Fibroblast of villous mesenchyme (primary cell): ENCODE measurements at places on chromosomes 1 and 21. TPM values are rescaled to one million over a fixed set of nuclear protein-coding genes. Genes with fewer than 3 reads are reported as not detected.

DNA sequence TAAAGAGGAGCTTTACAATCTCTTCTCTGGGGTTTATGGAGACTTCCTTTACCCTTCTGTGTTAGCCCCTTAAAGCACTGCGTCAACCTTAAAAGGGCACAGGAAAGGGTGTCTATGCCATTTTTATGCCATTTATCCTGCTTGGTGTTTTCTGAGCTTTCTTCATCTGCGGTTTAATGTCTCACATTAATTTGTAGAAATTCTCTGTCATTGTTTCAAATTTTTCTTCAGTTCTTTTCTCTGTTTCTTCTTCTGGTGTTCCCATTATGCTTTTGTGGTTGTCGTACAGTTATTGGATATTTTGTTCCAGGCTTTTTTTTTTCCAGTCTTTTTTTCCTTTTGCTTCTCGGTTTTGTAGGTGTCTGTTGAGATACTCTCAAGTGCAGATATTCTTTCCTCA is 107.9 kb downstream of the OSBPL9 start:
- no peak for DNase-seq

- DNase-seq = no peak
Observed at GRCh38 chr1:43605766-43606165, 44.2 kb upstream of the KDM4A start.

DNA sequence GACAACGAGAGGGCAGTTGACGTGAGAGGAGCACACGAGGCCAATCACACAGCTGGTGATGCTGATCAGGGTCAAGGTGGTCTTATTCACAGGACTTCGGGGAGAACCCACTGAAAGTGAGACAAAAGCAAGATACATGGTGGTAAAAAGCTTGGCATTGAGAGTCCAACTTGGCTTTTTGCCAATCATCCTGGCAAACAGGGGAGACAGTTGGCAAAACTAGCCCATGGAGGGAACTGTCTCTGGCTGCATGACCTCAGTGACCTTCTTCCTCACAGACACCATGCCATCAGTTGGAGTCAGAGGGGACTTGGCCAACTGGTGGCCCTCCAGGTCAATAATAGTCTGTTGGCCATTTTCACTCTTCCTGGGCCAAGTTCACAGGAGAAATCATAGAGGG is 139.9 kb downstream of the ASTN1 start:
- DNase-seq = no peak

The C1QC gene
- not detected in 2 replicates for total RNA-seq

GRCh38 chr1:229180161-229180560 is 90.8 kb upstream of the RAB4A start:
- DNase-seq = no peak

The GUCA2A gene
- not detected in 2 replicates for total RNA-seq
